Stimulated activated CD4-positive, alpha-beta T cell treated with anti-CD3 and anti-CD28 coated beads, Interleukin-2, amount 100 ng/mL, for 24 hours (primary cell): ENCODE measurements at places on chromosomes 12 and 14.

DNA sequence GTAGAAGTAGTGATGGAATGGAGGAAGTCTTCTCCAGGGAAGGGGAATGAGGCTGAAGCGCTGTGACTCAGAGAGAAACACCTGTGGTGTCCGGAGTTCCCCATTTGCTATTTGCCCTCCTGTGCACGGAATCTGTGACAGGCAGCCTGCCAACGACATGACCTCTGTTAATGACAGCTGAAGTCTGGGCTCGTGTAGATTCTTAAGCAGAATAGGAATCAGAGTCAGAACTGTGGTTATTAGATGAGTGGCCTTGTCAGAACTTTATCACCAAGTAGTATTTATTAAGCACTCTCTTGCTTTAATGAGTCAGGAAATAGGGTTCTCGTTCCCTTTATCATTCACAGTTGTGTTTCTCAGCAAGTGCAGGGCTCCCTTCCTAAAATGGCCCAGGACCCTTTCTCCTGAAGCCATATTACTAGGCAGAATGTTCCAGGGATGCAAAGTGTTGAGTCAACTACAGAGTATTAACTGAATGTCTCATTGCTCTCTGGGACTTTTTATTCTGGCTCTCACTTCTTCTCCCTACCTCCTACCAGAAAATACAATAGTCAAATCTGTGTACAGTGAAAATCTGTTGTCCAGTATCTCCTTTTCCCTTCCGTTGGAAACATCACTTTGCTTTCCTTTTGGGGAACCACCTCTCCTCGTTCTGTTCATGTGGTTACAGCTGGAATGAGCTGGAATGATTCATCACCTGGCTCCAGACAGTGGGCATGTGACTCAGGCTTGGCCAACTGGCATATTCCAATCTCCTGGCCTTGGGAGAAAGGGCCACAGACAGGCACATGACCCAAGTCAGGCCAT lies 77.8 kb upstream of the MAX start:
- DNase-seq = peak; percentile 61

DNA sequence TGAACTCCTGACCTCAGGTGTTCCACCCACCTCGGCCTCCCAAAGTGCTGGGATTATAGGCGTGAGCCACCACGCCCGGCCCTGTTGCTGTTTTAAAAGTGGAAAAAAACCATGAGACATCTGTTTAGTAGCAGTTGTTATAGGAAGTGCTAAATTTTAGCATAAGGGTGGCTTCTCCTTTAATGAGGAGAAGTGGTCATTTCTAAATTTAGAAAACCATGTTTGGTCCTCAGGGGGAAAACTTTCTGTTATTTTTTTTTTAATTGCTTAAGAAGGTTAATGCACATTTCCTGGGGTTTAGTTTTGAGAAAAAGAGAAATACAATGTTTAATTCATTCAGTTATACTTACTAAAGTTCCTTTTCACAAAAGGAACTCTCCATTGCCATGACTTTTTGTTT lies 102.1 kb downstream of the MYRFL start:
- no peak for DNase-seq

DNA sequence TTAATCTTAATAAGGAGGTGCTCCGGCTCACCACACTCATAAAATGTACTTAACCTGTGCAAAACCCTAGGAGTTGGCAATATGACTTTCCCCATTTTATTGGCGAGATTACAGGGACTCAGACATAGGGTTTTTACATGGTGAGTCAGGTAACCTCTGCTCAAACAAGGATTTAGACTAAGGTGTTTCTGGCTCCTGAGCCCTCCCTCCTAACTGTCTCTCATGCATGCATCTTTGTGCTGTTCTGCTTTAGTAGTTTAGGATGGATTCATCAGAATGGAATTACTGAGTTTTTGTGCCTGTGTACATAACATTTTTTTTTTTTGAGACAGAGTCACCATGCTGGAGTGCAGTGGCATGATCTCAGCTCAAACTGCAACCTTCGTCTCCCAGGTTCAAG lies 993.3 kb upstream of the TMEM132C start:
- DNase-seq = no peak

DNA sequence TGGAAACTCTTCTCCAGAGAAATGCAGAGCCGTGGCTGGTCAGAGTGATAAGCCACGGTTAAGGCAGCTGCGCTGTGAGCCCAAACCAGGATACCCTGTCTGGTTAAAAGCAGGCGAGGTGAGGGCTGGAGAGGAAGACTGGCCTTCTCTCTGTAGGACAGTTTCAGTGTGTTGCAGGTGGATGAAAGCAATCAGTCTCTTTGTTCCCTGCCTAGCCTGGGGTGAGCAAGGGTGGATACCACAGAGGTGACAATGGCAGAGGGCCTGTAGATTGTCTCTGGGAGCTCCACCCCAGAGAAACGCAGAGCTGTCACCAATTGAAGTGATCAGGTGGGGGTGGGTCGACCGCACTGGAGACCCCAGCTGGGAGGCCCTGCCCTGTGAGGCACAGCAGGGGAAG lies 621.9 kb downstream of the LRFN5 start:
- no peak for DNase-seq

- DNase-seq = no peak
Observed at GRCh38 chr12:63967358-63968145, 123.1 kb downstream of the SRGAP1 start.

GRCh38 chr14:32150392-32150791 lies 51.5 kb upstream of the RNU6-7 start:
- no peak for DNase-seq

- DNase-seq = no peak
Observed at GRCh38 chr14:90968025-90968424, 92.4 kb downstream of the RPS6KA5 start.

- no peak for DNase-seq
Observed at GRCh38 chr12:114408886-114409851, 3.2 kb upstream of the TBX5 start.

DNA sequence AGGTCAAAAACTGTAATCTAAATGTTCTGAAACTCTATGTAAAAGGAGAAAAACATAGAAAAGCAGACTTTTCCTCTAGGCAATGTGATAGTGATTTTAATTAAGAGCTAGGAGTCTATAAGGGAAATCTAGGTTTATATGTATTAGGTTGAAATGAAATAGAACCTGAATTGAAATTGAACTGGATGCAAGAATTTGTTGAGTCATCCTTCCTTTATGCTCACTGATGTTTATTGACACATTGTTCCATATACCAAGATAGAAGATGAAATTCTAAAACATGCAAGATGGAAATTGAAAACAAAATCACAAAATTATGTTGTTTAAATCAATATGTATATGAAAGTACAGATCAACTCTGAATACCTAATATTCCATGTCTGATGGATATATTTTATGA lies 170.4 kb upstream of the FLRT2 start:
- no peak for DNase-seq

- no peak for DNase-seq
Observed at GRCh38 chr12:76337583-76337982, 10.6 kb downstream of the BBS10 start.

GRCh38 chr12:11569716-11570115 lies 79.8 kb upstream of the ETV6 start:
- no peak for DNase-seq

DNA sequence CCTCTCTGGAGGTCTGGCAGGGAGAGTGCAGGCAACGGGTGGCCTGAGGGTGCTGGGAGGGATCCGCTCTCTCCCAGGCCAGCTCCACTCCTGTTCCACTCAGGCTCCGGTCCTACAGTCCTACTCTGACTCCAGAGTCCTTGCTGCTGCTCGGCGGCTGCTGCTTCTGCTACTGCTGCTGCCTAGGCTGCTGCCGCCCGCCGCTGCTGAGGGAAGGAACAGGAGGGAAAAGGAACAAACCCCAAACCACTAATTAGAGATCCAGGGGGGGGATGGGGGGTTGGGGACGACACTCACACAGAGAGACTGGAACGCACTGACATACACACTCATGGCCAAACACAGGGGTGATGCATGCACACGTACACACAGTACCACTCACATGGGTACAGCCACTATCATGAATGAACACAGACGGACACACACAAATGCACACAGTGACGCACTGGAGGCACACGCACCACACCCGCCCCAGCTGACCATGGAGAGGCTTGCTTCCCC lies at the start of gene SP7:
SP7 (minus strand) TSS at position 174 of the 501 bp plus-strand sequence. CDS start 708 bp downstream, outside the sequence.
- DNase-seq = no peak

- DNase-seq = no peak
Observed at GRCh38 chr12:5868625-5869295, 76.3 kb downstream of the ANO2 start.

GRCh38 chr12:96241846-96242256 lies 47.7 kb downstream of the ELK3 start:
- peak; percentile 56 for DNase-seq
